Stimulated activated CD8-positive, alpha-beta memory T cell treated with anti-CD3 and anti-CD28 coated beads, Interleukin-4, amount 100 ng/mL, for 1 hour (primary cell): ENCODE measurements at places on chromosomes 4 and X.

DNA sequence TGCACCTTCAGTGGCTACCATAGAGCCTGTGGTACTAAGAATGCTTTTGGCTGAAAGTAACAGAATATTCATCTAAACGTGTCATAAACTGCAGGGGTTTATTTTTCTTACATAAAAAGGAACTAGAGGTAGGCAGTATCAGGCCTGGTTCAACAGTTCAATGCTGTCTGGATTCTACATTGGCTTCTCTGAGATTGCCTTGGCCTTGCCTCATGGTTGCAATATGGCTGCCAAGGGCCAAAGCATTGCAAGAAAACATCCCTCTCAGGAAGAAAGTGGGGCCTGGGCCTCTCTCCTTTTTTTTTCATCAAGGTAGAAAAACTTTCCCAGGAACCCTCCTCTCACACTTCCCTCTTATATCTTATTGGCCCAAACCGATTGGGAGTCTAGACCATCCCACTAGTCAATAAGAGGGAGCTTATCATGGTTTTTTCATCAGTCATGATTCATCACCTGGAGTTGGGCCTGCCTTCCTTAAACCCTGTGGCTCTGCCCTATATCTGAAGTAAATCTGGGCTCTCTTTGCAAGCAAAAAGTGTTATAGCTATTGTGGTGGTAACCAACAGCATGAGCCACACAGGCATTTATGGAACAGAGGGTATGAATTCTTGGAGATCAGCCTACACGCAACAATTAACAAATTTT, 1.8 kb upstream of the DOCK11 start:
- DNase-seq = no peak

DNA sequence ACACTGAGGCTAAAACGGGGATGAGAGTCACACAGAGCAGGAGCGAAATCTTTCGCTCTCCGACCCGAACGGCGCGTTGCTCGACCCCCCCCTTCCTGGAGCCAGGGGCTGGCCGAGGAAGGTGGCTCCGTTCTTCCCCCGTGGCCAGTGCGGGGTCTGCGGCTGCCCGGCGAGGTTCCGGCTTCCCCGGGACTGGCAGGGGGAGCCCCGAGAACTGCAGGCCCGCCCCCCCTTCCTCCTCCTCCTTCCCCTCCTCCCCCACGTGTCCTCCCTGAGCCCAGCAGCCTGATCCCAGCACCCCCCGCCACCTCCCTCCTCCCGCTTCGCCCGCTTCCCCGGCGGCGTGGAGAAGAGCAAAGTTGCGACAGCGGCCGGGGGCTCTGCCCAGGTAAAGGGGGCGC, 2.4 kb upstream of the BCORL1 start:
- no peak for DNase-seq

GRCh38 chr4:139501117-139501516, 47.2 kb downstream of the RAB33B start:
- DNase-seq = no peak

- DNase-seq = no peak
Measured at GRCh38 chrX:638482-639131, 8.0 kb downstream of the SHOX start.

DNA sequence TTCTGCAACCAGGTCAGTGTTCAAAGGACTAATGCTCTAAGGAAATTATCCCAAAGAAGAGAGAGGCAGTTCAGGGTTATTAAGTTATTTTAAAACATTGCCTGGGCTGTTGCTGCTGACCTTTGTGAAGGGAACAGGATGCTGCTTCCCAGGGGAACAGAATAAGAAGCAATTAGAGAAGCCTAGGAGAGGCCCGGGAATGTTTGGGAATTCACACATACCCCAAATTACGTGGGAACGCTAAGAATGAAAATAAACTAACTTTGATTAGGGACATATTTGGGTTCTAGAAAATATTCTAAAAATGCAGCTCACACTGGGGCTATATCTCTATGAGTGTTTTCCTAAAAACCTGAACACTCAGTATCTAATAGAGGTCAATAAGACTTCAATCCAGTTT, 243.1 kb upstream of the FTHL17 start:
- DNase-seq = no peak

DNA sequence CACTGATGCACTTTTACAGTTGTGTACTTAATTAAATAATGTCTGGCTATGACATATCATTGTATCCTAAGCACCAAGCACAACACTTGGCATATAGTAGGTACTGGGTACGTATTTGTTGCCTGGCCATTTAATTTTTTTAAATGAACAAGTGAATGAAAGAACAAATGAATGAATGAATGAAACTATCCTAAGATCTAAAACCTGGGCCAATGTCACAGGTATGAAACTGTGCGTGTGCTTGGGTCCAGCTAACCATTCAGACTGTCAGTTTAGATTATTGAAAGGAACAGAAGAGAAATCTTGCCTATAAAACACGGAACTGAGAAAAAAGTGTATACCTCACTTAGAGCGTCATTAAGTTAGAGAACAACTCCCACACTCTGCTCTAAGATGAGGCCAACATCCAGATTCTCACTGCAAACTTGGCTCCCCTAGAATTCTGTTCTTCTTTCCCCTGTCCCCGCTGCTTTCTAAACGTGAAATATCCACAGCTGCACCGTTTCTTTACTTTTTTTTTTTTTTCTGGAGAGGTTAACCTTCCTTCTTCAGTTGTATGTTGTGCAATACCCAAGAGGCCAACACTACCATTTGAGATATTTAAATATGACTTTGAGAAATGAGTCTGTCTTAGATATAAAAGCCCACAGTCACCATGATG, 17.3 kb upstream of the SEL1L3 start:
- no peak for DNase-seq

GRCh38 chr4:146428298-146428697, 93.4 kb downstream of the SLC10A7 start:
- DNase-seq = no peak

DNA sequence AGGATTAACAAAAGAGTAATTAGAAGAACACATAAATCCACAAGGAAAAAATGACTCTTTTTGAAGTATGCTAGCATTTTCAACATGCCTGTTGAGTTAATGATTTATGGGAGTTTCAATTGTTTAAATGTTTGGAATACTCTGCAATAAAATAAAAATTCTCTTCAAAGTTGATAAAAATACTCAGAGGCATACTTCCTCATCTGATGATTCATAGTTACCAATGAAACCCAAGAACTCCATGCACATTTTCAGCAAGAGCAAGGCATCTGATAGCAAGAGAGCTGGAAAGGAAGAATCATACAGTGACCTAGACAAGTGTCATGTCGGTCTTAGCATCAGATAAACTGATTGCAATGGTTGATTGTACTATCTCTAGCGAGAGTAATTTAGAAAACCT, 443.7 kb upstream of the ATOH1 start:
- no peak for DNase-seq

- no peak for DNase-seq
Measured at GRCh38 chr4:25090516-25090915, 59.8 kb upstream of the LGI2 start.
